ENCODE measurements at places on chromosomes 12 and 14. TPM values are rescaled to one million over a fixed set of nuclear protein-coding genes. Genes with fewer than 3 reads are reported as not detected.

The PRKD1 gene
- 21.8 TPM for total RNA-seq

DNA sequence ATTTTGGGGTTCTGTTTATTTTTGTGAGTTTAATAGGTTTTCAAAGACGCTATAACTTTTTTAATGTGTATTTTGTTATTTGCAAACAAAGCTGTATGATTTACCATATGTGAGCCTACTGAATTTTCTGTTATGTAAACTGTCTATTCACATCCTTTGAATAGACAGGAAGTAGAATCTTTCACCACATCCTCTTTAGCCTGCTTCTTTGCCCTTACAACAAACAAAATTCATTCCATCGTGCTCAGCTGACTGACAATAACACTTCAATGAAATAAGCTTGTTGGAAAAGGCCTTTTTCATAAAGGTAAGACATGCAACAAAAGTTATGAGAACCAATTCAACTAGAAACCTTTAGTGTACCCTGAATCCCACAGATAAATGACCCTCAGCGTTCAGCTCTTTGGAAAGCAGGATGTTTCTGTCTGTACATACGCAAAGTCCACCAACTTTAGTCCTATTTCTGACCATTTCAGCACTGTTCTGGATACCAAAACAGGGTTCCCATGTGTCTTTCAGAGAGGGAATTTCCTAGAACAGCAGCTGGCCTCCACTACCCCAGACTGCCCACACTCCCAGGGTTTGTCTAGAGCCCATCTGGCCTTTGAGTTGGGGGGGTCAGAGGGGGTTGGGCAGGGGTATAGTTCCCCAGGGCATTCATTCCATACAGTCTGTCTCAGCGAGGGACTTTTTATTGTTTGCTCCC lies 71.3 kb downstream of the DUSP6 start:
- DNase-seq = no peak

GRCh38 chr14:35083530-35084150 lies 37.6 kb downstream of the FAM177A1 start:
- DNase-seq = no peak

- DNase-seq = no peak
Measured at GRCh38 chr14:64891839-64892375, 12.2 kb upstream of the SPTB start.

The LRFN5 gene
- under 0.01 TPM for total RNA-seq

DNA sequence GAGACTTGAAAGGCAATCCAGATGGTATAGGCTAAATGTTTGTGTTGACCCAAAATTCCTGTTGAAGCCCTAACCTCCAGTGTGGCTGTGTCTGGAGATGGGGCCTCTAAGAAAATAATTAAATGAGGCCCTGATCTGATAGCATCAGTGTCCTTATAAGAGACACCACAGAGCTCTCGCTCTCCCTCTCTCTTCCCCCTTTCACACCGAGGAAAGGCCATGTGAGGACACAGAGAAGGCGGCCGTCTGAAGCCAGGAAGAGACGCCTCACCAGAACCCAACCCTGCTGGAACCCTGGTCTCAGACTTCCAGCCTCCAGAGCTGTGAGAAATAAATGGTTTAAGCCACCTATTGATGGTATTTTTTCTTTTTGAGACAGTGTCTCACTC lies 87.5 kb downstream of the SCARB1 start:
- DNase-seq = no peak

The DEPDC4 gene
- total RNA-seq = 0.36 TPM

DNA sequence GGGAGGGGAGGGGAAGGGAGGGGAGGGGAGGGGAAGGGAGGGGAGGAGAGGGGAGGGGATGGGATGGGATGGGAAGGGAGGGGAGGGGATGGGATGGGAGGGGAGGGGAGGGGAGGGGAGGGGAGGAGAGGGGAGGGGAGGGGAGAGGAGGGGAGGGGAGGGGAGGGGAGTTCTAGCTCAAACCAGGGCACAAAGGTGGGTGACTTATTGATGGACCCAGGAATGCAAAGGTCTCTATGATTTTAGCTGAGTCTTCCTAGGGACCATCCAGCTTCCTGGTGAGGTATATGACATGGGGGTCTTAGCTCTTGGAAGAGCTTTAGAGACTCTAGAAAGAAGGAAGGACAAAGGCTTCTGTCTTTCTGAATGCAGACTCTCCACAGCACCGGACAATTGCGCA lies 42.3 kb downstream of the ANO2 start:
- DNase-seq = no peak

DNA sequence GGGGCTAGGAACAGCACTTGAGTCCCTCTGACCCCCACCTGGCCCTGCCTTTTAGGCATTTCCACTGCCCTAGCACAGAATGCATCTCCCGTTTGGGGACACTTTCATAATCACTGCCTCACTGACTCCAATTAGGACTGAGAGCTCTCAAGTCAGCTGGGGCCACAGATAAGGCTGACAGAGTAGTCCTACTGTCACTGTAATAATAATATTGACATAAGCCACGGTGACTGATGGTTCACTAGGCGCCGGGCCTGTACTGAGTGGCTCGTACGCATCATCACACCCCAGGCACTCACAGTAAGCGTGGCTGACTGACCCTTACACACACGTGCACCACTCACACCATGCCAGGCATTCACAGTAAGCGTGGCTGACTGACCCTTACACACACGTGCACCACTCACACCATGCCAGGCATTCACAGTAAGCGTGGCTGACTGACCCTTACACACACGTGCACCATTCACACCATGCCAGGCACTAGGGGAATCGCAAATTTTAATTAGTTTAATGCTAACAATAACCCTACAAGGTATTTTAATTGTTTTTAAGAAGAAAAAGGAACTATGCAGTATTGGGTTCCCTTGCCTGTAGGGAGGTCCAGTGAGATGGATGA lies 87.7 kb downstream of the CHGA start:
- DNase-seq = peak; percentile 71

The CATSPERB gene
- total RNA-seq = not detected

The PGF gene
- 24.5 TPM for total RNA-seq

The FOXA1 gene
- total RNA-seq = 0.36 TPM

DNA sequence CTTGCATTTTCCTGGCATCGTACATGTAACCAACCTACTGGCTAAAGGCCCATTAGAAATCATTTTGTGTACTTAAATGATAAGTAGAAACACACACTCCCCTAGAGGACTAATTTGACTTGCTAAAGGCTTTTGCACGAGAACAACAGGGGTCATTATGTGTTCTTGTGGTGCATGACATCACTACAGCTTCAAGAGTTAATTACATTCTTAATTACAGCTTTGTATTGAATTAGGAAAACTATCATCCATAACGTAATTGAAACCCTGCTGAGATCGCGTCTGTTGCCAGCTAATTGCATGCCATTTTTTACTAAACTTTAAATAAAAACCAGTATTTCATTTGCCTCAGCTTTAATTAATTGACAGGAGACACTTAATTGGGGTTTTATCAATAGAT lies 51.4 kb downstream of the TMEM132C start:
- DNase-seq = no peak

DNA sequence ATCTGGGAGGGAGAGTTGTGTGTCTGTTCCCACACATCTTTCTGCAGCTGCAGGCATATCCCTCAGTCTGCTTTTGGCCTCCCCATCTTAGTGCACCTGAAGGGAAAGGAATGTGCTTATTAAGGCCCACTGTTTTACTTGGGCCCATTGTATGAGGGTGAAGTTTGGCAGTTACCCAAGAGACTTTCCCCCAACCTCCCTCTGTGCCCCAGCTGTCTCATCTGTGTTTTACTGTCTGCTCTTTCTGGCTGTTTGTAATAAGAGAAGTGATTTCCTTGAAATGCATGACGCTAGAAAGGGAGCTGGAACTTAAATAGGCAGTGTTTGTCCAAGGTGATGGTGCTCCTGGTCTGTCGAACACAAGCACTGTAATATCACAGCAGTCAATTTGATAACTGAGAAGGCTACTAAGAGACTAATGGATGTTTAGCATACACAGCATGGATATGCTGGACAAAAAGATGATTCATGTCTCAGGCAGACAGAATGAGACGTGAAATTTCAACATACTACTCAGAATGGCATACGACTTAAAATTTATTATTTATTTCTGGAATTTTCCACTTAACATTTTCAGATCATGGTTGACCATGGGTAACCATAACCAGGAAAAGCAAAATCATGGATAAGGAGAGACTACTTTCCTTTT lies 43.6 kb downstream of the FSCB start:
- no peak for DNase-seq

GRCh38 chr12:57158665-57159064 lies 11.2 kb upstream of the LRP1-AS start:
- DNase-seq = peak; percentile 5

The RALGAPA1 gene
- total RNA-seq = 39.1 TPM

GRCh38 chr12:64193931-64194330 lies 28.2 kb downstream of the KICS2 start:
- DNase-seq = no peak

DNA sequence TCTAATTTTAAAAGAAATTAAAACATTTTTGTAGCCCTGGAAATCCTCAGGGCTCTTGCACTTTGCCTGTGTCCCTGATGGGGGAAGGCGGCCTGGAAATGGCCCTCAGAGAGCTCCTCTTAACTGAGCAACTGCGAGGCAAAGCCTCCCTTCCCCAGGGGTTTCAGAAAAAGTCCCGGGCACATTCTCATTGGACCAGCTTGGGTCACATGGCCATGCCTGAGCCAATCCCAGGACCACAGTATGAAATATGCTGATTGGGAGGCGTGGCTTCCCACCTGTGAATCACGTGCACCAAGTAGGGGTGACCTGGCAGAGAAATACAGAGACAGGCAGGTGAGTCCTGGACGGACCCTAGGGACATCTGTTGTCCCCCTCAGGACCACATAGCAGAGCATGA lies 90.4 kb upstream of the SFSWAP start:
- peak; percentile 61 for DNase-seq

The GLI1 gene
- total RNA-seq = 0.29 TPM

GRCh38 chr12:104692557-104693218 lies 235.9 kb downstream of the CHST11 start:
- DNase-seq = no peak

- no peak for DNase-seq
Measured at GRCh38 chr12:51122844-51123243, 39.4 kb upstream of the CSRNP2 start.

The TCL1B gene
- total RNA-seq = not detected

The PZP gene
- total RNA-seq = not detected

DNA sequence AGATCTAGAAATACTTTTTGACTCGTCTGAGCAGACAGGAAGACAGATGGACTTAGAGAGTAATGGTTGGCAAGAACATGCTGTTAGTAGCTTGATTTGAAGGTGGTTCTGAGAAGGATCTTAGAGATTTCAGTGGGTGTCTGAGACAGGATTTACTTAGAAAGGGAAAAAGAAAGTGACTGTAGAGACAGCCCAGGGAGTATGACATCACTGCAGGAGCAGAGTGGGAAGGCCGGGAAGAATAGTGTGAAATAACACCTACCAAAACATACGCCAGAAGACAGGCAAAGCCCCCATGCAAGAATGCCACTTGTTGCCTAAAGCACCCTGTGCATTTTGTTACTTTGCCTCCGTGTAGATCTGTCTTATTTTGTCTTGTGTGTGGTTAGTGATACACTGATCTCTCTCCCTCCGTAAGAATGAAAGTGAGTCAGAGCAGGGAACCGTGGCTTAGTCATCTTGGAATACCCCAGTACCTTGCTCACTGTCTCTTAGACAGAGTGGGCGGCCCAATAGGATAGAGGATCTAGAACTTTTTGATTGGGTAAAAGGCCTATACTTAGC lies 161.3 kb upstream of the IFNG-AS1 start:
- DNase-seq = peak; percentile 92

GRCh38 chr12:121467638-121468498 lies 68.0 kb downstream of the RNF34 start:
- DNase-seq = peak; percentile 65

DNA sequence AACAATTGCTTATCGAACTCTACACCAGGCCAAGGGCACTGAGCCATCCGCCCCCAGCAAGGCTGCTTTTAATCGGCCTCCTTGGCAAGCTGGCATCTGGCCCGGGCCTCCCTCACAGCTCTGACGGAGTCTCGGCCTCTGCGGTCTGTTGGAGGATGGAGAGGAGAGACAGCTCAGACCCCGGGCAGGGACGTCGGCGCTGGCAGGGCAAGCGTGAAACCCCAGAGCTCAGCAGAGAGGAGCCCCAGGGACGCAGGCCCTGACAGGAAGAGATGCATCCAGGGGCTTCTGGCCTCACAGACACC lies 17.5 kb downstream of the CAMKK2 start:
- DNase-seq = no peak

- DNase-seq = no peak
Measured at GRCh38 chr12:101826766-101827368, 3.9 kb downstream of the GNPTAB start.

The KRT85 gene
- not detected for total RNA-seq

GRCh38 chr12:58381546-58381945 lies 440.2 kb downstream of the ATP23 start:
- no peak for DNase-seq

The KRT71 gene
- not detected for total RNA-seq

- no peak for DNase-seq
Measured at GRCh38 chr12:63981343-63981742, 136.8 kb downstream of the SRGAP1 start.

The BMP4 gene
- total RNA-seq = 6.8 TPM

The B4GALNT3 gene
- total RNA-seq = 0.36 TPM

DNA sequence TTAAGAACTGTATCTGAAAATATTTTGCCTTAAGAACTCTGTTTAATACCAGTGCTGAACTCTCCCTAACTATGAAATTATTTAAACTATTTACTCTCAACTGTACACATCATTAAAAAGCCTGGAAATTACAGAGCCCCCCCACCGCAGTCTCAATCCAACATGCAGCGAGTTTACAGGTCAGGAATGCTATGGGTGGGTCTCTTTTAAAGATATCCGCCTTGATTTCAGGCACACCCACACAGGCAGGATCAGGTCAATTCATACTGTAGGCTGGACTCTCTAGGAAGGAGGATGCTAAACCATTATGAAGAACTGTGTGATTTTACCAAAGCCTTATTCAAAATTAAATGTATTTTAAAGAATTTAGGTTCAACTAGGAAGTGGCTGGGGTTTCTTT lies 16.5 kb downstream of the SPTLC2 start:
- DNase-seq = no peak

GRCh38 chr12:130639476-130640424 lies 76.3 kb downstream of the RIMBP2 start:
- no peak for DNase-seq

The MDM1 gene
- total RNA-seq = 28.2 TPM
